ENCODE measurements at places on chromosomes 4 and X. TPM values are rescaled to one million over a fixed set of nuclear protein-coding genes. Genes with fewer than 3 reads are reported as not detected.

Gene RHOXF1
- not detected for total RNA-seq

DNA sequence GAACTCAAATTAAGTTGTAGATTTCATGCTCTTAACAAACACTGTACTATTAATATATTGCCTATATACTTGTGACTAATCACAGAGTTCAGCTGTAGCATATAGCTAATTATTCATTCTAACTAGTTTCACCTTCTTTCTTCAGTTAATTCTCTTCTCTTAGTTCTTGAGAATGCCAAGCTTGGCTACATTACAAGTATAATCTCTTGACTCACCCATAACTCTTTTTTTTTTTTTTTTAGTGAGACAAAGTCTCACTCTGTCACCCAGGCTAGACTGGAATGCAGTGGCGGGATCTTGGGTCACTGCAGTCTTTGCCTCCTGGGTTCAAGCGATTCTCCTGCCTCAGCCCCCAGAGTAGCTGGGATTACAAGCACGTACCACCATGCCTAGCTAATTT, 5.4 kb downstream of the KLHL5 start:
- no peak for DNase-seq
- no peak overlapping the region for H3K4me3 ChIP-seq
- no peaks in the 10 kb centered on the region for H3K4me1 ChIP-seq
- no peaks in the 10 kb centered on the region for H3K27me3 ChIP-seq
- no peak overlapping the region for H3K27ac ChIP-seq
- no peaks in the 10 kb centered on the region for H3K36me3 ChIP-seq

DNA sequence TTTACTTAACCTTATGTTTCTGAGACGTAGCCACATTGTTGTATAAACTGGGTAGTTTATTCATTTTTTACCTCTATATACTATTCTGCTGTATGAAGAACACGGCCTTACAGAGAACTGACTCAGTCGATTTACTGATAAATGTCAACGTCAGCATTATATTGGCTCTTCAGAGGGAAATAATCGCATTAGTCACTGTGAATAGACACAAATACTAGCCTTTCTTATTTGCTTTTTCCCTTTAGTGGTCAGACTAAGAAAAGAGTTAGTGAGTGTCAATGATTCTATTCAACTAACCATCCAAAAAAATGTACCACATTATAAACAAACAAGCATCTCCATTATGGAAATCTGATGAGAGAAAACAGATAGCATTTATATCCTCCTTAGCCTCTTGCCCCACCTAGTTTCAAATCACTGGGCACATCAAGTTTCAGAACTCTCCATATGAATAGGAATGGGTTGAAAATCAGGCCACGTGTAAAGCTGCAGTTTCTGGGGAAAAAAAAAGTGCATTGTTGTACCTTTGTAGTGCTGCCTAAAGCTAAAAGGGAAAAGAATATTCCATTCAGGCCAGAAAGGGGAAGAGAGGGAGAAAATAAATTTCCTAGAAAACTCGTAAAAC, 146.7 kb upstream of the VCX3A start:
- H3K4me3 ChIP-seq: no peak overlapping the region
- H3K27me3 ChIP-seq: no peaks in the 10 kb centered on the region
- no peaks in the 10 kb centered on the region for H3K4me1 ChIP-seq
- H3K27ac ChIP-seq: no peak overlapping the region
- H3K36me3 ChIP-seq: no peaks in the 10 kb centered on the region

DNA sequence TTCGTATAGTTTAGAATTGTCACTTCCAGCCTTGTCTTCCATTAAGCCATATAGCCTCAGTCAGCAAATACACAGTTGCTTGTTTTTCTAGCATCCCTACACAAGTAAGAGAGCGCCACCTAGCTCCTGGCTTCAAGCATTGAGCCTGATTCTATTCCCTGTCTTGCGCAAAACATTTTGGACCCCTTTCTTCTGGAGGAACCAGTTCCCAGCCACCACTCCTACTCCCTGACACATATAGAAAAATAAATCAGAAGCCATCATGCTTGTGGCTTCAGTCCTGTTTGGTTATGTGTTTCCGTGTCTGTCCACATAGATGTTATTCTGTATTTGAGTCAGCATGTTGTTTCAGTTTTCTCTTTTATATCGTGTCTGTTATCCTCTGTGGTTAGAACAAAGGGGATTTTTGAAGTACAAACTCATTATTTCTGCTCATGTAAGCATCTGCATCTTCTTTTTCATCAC, 59.9 kb downstream of the GK start:
- H3K36me3 ChIP-seq: peaks cover 7% of the 10 kb centered on the region
- no peaks in the 10 kb centered on the region for H3K27me3 ChIP-seq
- H3K27ac ChIP-seq: no peak overlapping the region
